H4 (cell line): ENCODE measurements at places on chromosomes 7 and 10. TPM values are rescaled to one million over a fixed set of nuclear protein-coding genes. Genes with fewer than 3 reads are reported as not detected.
A peak's percentile ranks its signal among the peaks of the same experiment; 100 is the strongest.

The ASB13 gene
- total RNA-seq, result 9.1 and 11.3 TPM in 2 replicates

The RADIL gene
- total RNA-seq, result 1.3 and 1.4 TPM in 2 replicates

The EMX2 gene
- not detected in 2 replicates for total RNA-seq

The ATOH7 gene
- total RNA-seq, result 0.27 and 0.88 TPM in 2 replicates

The WBP1L gene
- 15.7 and 22.8 TPM in 2 replicates for total RNA-seq

The STN1 gene
- total RNA-seq, result 24.9 and 30.2 TPM in 2 replicates

The DENND11 gene
- total RNA-seq, result 6.1 and 7.8 TPM in 2 replicates

The MOGAT3 gene
- total RNA-seq, result not detected in 2 replicates

The AMPH gene
- total RNA-seq, result 6.2 and 7.3 TPM in 2 replicates

DNA sequence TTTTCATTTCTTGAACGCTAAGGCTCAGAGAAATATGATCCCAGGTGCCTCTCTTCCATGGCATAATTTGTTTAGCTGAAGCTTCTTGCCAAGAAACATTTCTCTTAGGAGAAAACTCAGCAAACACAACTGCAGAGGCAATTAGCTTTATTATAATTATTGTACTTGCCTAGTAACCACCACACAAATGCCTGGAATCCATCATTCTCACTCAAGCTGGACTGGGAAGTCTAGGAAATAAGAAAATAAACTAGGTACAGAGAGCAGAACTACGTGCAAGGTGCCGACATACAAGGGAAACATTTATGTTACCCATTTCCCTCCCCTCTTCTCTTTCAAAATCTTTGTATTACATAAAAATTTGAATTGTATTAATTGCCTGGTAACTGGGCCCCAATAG lies 15.1 kb downstream of the SLC35B4 start:
- DNase-seq, result no peak

GRCh38 chr7:121126801-121127534 lies 138.5 kb downstream of the CPED1 start:
- DNase-seq, result peak; percentile 9

GRCh38 chr7:96407427-96407826 lies 85.5 kb upstream of the SLC25A13 start:
- DNase-seq, result no peak

DNA sequence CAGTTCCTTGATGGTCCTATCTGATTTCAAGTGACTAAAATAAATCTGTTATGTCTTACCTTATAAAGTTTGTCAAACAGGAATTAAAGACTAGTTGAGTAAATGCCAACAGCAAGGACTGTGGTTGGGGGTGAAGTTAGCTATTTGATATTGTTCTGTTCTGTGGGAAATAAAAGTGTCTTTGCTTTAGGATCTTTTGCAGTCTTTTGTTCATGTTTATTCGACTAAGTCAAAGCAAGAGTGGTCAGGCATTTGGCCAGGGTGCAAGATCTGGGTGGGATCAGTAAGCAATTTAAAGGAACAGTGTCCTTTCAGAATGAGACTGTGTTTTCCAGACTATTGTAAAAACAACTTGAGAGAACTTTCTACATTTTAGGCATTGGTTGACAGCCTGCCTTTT lies at the start of gene COL28A1:
Gene COL28A1, minus strand, starts transcription at position 183 of the 400 bp plus-strand sequence. CDS start 2,998 bp downstream, outside the sequence.
- no peak for DNase-seq

DNA sequence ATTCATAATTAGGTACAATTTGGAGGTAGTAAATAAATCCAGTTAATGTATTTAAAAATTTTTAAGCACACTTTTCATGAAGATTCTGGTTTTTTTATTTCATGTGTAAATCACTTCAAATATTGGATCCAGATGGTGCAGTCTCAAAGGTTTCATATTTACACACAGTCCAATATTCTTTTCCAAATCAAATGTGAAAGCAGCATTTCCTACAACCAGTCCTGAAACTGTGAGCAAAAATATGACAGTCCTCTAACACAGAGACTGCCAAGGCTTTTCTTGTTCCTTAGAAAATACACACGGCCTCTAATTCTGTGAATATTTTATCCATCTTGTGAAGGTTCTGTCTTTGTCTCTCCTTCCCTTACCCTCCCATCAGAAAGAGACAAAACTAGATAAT lies 645.9 kb downstream of the ARL4A start:
- DNase-seq, result no peak

DNA sequence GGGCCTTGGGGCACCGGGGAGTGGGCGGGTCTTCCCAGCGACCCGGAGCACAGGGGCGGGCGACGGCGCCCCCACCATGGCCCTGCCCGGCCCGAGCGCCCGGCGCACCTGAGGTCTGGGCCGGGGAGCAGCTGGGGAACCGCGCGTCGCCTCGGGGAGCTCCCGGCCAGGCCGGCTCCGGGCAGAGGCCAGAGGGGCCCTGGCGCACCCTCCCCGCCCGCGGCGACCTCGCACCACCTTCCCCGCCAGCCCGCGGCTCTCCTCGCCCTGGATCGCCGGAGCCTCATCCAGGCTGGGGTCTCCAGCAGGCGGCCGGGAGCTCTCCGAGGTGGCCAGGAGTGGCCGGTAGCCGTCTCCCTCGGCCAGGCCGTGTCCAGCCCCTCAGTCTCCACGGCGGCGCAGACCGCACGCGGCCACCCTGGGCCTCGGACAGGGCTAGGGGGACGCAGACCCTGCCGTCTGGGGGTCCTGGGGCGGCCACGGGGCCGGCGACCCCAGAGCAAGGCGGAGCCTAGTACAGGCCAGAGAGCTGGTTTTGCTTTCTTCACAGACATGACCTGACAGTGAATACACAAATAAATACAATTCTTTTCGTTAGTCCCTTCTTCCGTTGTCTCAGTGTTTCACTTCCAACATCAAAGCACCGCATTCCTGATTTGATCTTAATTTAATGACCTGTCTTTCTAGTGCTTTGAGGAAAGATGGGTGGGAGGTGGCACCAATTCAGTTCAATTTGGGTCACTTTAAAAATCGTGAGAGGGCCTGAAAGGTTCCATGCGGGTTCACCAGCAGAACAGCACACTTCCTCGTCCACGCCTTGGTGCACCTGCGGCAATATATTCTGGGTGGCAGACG lies 356.9 kb downstream of the DNAJB6 start:
- DNase-seq, result no peak

DNA sequence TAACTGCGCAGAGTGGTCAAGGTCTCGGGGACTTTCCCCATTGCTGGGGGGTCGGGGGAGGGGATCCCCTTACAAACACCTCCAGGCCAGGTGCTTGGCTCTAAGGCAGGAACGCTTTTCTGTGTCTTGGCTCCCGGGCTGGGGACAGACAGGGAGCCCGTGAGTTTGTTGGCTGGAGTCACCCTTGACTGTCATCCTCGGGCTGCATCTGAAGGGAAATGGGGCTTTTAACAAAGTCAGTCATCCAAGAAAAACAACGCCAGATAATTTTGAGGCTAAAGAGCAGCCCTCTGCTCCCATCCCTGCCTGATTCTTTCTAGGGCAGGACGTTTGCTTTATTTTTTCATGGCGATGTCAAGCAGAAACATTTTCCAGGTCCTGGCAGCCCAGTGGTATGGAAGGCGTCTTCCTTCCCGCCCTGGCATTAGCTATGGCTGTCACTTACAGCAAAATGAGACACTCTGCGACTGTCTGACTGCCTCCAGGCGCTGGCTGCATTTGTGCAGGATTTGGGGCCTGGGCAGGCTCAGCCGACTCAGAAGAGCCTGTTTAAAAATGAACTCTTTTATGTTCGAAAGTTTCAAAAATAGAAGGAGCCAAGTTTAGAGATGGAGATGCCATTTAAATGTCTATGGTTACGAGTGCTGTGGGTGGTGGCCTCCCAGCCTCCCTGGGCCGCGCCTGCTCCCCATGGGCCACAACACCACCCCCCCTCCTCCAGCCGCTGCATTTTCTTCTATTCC lies 54.7 kb upstream of the TNS3 start:
- no peak for DNase-seq

DNA sequence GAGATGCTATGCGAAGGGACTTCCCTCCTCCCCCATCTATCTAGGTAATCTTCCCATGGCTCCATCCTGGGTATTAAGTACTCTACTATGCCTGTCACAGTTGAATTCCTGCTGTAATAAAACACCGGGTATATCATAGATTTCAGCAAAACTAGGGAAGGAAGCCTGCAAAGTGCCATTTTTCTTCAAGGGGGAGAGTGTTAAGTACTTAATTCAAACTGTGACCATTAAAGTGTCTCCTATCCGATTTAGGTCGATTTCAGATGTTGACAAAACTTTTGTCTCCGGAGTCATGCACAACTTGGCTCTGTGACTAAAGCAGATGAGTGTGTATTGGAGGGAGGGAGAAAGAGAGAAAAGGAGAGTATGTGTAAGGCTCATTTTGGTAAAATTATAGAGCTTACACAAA lies 4.6 kb downstream of the HOXA4 start:
- DNase-seq, result no peak

DNA sequence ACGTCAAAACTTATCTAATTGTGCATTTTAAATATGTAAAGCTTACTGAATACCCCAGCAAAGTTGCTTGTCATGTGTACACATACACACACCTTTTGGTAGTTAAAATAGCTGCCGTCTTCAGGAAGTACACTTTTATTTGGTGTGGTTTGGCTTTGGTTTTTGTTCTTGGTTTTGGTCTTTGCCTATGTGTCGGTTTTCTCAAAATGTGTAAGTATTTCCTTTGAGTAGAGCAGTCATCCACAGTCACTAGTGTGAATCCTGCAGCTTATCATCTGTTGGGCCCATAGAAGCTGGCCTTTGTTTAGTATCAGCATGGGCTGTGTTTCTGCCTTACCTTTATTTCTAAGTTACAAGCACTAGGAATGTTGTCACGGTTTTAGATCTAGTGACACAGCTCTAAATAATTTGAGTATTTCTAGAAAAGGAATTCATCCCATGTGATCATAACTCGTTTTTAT lies 35.3 kb downstream of the NET1 start:
- DNase-seq, result no peak

- DNase-seq, result no peak
Observed at GRCh38 chr10:99809931-99810615, 27.6 kb downstream of the ABCC2 start.

- no peak for DNase-seq
Observed at GRCh38 chr7:117091721-117092120, 138.4 kb downstream of the ST7 start.

DNA sequence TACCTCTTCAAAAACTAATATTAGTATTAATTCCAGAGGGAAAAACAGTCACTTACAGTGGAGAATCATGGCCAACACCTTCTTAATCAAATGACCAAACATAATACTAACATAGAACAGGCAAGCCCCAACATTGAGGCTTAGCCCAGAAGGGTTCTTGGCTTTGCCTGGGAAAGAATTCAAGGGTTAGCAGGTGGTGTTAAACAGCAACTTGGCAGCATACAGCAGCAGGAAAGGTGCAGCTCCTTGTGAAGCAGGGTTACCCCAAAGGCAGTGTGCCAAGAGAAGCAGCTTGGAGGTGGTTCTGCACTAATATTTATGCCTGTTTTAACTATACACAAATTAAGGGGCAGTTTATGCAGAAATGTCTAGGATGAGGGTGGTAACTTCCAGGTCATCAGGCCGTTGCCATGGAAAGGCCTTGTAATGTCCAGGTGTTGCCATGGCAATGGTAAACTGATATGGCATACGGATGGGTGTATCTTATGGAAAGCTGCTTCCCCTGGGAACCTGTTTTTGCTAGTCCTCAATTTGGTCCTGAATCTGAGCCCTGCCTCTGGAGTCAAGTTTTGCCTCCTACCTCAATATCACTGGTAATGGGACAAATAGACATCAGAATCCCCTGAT lies 27.2 kb upstream of the BEND7 start:
- no peak for DNase-seq

- DNase-seq, result no peak
Observed at GRCh38 chr7:83149466-83149865, 13.2 kb downstream of the PCLO start.

DNA sequence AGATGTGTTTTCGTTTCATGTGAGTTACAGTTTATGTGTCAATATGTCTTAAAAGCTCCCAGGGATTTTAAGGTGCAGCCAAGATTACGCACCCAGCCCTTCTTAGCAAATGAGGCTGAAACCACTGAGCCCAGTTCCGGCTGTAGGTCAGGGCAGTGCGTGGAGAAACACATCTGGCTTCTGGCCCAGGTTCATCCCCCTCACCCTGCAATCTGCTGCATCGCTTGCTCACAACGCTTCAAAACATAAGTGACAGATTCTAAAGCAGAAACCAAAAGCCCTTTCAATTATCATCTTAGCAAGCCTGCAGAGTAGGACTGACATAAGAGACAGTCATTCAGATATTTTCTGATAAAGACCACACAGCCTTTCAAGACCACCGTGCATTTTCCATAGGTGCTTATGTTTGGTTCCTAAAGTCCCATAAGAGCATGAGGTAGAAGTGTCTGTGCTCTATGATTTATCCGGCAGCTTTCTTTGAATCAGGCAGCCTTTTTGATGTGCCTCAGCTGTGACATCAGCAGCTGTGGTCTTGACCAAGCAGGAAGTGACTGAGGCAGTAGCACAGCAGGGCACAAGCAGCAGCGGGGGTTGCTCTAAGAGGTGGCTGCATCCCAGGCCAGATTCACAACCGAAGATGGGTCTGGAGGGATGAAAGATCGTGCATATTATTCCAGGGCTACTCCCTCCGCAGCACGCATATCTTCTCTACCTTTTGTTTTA lies 72.1 kb upstream of the LYZL2 start:
- peak; percentile 23 for DNase-seq
